Memory B cell (primary cell): ENCODE measurements at places on chromosomes 13 and 19.

- DNase-seq = no peak
Measured at GRCh38 chr19:36108684-36109083, 2.3 kb upstream of the OVOL3 start.

- DNase-seq = no peak
Measured at GRCh38 chr19:50199259-50199555, 4.2 kb upstream of the MYH14 start.

DNA sequence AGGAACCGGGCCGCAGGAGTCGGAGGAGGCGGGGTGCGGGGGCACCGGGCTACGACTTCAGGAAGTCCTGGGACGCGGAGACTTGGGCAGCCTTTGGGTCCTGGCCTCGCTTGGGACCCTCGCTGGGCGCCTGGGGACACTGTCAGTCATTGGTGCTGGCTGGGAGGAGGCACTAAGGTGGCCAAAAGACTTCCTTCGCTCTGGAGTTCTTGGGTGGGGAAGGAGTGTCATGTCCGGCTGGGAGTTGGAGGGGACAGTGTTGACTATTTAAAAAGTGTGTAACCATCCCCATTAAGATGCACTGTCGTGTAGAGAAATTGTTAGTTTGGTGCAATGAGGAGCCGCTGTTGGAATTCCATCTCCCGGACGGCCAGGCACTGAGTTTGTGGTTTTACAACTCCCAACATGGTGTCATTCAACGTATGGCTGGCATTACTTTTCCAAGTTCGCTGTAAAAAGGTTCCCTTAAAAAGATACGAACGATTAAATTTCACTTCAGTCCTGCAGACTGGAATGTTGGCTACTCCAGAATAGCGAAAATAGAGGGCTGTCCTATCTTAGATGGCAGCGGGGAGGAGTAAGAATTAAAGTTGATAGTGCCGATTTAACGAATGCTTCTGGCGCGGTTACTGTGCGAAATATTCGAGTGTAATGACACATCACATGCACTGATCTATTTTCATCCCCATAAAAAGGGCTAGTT is 776 bp downstream of the DNAJC3 start:
- DNase-seq = no peak

DNA sequence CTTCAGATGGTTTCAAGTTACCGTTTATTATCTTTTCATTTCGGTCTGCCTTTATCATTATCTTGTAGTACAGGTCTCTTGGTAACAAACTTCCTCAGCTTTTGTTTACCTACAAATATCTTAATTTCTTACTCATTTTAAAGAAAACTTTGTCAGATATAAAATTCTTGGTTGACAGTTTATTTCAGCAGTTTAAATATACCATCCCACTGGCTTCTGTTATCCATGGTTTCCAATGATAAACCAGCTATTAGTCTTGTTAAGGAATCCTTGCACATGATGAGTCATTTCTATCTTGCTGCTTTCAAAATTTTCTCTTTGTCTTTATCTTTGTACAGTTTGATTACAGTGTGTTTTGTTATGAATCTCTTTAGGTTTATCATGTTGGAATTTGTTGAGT is 308.3 kb upstream of the SPRY2 start:
- no peak for DNase-seq

- no peak for DNase-seq
Measured at GRCh38 chr13:36157480-36157879, 26.3 kb upstream of the DCLK1 start.

DNA sequence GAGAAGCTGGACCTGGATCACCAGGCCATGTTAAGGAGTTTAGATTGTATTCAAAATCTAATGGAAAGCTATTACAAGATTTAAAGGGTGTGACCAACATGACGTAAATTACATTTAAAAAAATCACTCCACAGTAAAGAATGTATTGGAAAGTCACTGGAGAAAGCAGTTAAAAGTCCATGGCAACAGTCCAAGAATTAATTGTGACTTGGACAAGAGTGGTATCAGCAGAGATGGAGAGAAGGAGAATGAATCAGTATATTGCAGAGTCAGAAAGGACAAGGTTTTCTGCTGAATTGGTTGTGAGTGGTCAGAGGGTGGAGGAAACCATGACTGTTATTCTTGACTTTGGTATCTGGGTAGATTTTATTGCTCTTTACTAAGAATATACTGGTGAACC is 535.1 kb upstream of the SLITRK1 start:
- no peak for DNase-seq

- no peak for DNase-seq
Measured at GRCh38 chr19:32828139-32828538, 41.4 kb downstream of the SLC7A9 start.

- no peak for DNase-seq
Measured at GRCh38 chr13:73995736-73996135, 138.5 kb downstream of the KLF12 start.

GRCh38 chr13:45921162-45921736 is 69.7 kb upstream of the SIAH3 start:
- DNase-seq = no peak

DNA sequence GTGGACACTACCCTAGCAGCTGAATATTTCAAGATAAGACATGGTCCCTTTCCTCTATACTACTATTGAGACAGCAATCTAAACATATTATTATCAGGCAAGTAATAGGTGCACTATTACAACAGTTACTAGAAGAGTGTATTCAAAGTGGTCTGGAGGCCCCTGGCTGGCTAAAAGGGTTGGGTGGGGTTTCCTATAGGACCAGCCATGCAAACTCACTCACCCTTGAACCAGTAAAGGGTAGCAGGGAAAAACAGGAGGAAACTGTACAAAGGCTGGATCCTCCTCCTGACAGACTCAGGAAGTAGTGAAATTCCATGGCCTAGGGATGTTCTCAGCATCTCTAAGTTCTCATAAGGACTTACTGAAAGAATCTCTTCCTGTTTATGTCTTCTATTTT is 7.7 kb downstream of the SMAD9 start:
- DNase-seq = no peak

- DNase-seq = no peak
Measured at GRCh38 chr13:99991013-99991827, 9.6 kb downstream of the ZIC2 start.
